ENCODE measurements at places on chromosomes 7 and 10.

GRCh38 chr10:130871406-130871805, 440.1 kb downstream of the TCERG1L start:
- no peak for DNase-seq

DNA sequence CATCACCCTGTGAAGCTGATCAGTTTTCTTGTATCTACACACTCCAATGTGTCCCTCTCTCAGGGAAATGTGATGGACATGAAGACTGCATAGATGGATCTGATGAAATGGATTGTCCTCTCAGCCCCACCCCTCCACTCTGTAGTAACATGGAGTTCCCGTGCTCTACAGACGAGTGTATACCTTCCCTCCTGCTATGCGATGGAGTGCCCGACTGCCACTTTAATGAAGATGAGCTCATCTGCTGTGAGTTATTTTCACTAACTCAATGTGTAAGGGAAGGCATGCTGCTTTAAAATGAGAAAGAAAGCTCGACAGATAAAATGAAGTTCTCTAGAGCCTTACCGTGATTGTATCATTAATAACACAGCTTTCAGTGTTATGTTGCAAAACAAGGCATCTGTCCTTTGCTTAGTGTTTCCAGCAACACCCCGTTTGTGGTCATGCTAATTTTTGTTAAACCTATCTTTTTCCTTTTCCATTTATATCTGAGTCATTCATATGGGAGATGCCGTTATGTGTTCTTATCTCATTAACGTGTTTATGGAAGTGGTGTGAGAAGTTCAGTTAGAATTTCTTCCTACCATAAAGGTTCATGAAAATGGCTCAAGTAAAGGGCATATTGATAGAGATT, 220.9 kb upstream of the PLXDC2 start:
- no peak for DNase-seq

GRCh38 chr10:46097576-46098317, 51.7 kb upstream of the MSMB start:
- no peak for DNase-seq

- no peak for DNase-seq
Measured at GRCh38 chr7:159227433-159227832, 82.8 kb upstream of the VIPR2 start.

DNA sequence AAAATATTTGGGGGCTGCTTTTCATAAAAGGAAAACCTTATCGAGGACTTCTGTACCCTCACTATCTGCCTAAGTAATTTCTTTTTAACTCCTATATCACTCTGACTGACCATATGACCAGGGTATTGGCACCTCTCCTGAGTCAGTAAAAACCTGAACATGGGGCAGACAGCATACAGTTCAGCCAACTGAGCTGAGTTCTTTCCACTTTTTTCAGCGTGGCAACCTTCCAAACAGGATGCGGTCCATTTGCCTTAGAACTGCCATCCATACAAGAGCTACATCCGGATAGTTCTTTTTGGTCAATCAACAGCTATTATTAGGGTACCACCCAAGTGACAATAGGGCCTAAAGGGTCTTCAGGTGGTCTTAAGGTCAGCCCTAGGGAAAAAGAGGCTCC, 122.6 kb downstream of the MARCHF5 start:
- no peak for DNase-seq

GRCh38 chr7:111018447-111018846, 72.5 kb upstream of the LRRN3 start:
- DNase-seq = no peak

- no peak for DNase-seq
Measured at GRCh38 chr10:88541116-88541626, 41.9 kb downstream of the RNLS start.

- DNase-seq = no peak
Measured at GRCh38 chr10:78568620-78569019, 500.1 kb upstream of the ZMIZ1 start.

GRCh38 chr7:72445580-72445979, 33.4 kb upstream of the CALN1 start:
- no peak for DNase-seq

DNA sequence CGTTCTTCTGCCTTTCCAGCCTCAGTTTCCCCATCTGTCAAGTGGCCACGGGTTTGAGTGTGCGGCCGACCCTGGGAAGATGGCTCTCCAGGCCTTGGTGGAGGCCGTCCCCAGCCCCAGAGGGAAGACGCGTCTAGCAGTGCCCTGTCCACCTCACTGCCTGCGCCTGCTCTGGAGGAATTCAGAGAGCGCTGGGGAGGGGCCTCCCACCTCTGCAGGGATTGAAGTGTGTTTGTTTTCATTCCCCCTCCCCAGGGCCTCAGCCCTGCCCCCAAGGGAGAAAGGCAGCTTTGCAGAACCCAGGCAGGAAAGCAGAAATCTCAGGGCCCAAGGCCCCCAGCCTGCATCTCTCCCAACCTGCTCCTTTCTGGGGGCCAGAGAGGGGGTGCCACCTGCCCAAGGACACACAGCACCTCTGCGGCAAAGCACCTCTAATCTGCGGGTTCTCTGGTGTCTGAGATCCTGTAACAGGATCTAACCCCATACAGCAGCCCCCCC, 91.0 kb downstream of the MICALL2 start:
- DNase-seq = no peak

DNA sequence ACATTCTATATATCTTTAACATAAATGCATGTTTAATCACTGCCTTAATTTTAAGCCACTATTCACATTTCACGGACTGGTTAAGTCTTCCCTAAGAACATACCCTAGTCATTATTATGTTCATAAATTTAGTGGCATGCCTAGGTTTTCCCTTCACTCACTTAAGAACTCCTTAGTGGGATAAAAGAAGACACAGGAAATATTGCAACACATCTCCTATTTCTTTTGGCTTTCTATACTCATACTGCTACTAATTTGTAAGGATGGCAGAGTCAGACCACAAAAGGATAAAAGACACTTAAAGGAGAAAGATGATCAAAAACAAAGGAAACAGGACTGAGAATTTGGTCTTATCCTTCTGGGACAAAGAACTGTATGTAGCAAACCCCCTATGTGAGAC, 951.4 kb downstream of the SORCS3 start:
- DNase-seq = no peak

GRCh38 chr7:88357781-88358525, 51.3 kb upstream of the STEAP4 start:
- DNase-seq = no peak

- DNase-seq = no peak
Measured at GRCh38 chr7:1972744-1973143, 260.0 kb downstream of the MAD1L1 start.

DNA sequence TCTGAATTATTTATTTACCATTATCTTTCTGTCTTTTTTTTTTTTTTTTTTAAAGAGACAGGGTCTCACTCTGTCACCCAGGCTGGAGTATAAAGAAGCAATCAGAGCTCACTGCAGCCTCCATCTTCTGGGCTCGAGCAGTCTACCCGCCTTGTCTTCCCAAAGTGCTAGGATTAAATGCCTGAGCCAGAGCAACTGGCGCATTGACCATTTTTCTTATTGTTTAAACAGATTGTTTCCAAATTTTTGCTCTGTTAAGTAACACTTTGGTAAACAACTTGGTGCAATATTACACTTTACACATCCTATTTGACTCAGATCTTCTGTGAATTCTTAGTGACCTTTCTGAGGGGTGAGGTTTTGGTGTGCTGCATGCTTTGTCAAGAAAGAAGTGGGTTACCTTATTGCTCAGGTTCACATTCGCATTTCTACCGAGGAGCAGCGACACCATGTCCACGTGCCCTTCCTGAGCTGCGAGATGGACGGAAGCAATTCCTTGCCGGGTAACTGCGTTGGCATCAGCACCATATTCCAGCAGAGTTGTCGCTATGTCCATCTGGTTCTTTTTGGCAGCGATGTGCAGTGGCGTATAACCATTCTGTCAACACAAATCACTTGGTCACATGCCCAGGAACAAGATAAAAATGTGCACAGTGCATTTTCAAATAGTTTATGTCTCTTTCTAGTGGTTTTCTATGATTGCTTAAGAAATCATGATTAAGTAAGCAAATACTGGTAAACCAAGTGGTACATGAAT, 203.2 kb downstream of the ANK3 start:
- no peak for DNase-seq

DNA sequence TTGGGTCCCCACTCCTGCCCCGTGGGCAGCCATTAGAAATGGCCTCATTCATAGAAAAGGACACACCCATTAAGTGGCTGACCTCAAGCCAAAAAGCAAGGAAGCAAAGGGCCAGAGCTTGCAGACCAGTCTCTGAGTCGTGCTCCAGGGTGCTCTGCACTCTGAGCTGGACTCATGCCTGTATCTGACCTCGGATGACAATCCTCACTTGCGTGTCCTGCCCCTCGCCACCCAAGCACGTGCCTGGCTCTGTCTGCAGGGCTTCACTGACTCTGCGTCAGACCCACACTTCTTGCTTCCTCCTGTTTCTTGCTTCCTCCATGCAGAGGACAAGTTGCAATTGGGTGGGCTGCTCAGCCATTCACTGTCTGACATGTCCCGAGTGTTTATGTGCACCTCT, 138.8 kb downstream of the OAT start:
- no peak for DNase-seq

DNA sequence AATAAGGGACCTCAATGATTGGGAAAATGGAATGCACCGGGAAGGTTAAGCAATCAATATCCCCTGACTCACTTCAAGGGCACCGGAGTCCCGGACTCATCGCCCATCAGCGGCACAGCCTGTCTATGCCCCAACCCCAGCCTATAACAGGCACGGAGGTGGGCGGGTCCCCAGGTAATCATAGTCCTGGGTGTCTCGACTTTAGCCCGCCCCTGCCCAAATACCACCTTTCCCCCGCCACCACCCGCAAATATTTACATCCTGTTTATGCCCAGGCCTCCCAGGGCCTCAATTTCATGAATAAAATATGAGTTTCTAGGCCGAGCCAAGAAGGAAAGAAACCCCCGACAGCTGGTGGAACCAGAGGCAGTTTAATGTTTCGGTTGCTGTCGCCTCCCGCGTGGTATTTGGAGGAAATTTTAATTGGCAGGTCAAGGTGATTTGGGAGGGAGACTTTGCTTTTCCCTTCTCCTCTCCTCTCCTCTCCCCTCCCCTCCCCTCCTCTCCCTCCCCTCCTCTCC, 15.6 kb upstream of the RFC2 start:
- no peak for DNase-seq

DNA sequence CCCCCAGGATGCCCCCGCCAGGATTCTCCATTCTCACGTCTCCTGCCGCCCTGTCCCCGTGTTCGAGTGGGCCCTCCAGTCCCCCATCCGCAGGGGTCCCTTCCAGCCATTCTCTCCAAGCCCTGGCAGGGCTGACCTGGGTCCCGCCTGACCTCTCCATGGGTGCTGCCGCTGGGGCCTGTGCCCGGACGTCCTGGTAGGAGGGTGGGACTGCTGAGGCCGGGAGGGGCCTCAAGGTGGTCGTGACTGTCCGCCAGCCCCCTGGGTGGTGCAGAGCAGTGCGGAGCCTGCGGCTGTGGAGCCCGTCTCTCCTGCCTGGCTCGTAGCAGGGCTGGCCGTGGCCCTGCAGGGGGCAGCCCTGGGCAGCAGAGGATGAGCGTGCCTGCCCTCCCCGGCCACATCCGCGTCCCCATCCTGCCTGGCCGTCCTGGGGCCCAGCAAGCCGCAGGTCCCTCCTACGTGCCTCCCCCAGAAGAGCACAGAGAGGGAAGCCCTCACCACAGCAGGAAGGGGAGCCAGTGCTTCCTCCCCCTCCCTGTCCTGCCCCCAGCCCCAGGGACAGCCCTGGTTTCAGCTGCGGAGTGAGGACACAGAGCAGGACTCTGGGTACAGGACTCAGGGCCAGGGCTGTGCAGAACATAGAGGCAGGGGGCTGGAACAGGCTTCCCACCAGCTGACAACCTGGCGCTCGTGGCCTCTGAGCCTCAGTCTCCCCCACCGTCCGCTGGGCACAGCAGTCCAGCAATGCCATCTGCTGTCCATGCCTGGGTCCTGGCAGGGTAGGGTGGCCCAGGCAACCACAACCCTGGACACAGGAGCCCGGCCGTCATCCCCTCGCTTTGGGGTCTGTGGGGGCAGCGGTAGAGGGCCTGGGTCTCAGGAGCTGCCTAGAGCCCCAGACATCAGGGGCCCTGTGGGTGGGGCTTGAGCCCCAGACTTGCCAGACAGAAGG, 1.5 kb upstream of the GRIFIN start:
- peak; percentile 98 for DNase-seq

DNA sequence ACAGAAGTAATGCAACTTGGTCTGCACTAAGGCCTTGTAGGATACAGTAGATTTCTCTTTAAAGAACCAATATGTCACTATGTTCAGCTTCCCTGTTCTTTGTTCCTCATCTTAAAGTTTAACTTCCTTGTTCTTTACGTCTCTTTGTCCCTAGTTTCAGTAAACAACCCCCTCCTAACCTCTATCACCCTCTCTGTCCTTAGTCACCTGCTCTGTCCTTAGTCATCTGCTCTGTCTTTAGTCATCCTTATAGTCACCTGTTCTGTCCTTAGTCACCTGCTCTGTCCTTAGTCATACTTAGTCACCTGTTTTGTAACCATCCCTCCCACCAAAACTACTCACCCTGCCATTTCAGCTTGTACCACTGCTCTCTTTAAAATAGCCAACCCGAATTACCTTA, 144.6 kb upstream of the TMEM106B start:
- DNase-seq = no peak

GRCh38 chr10:7506571-7506970, 95.7 kb upstream of the SFMBT2 start:
- DNase-seq = no peak

- DNase-seq = no peak
Measured at GRCh38 chr7:27240015-27240731, 2.4 kb upstream of the EVX1 start.

GRCh38 chr7:71465741-71466189, 333.8 kb downstream of the GALNT17 start:
- DNase-seq = no peak

DNA sequence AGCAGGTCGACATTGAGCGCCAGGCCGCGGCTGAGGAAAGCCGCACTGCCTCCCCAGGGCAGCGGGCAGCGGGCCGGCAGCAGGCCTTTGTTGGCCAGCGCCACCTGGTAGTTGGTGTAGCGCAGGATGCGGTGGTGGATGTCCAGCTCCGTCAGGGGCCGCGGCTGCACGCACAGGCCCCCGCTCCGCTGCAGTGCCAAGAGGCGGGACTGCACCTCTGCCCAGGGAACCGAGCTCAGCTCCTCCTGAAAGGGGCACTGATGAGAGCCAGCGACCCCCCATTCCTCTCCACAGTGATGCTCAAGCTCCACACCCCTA, 5.2 kb downstream of the ATG9B start:
- no peak for DNase-seq

GRCh38 chr7:85160223-85160622, 26.6 kb downstream of the SEMA3D start:
- DNase-seq = no peak

DNA sequence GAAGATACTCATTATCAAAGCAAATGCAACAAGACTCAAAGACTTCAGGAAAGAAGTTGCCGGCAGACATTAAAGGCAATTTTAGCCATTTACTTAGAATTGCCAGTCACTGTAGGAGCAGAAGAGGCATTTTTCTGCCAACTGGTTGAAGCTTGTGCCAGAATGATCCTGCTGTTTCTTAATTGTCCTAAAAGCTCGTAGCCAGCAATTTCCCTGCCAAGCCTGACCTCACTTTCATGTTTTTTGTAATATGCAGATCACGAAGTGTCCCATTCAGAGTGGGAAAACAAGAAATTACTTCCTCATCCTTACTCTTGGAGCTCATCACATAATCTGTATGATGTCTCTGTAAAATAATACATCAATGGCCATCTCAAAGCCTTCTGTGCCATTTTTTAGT, 130.9 kb upstream of the ANKRD1 start:
- DNase-seq = no peak
